ENCODE measurements at places on chromosomes 2 and 18.

DNA sequence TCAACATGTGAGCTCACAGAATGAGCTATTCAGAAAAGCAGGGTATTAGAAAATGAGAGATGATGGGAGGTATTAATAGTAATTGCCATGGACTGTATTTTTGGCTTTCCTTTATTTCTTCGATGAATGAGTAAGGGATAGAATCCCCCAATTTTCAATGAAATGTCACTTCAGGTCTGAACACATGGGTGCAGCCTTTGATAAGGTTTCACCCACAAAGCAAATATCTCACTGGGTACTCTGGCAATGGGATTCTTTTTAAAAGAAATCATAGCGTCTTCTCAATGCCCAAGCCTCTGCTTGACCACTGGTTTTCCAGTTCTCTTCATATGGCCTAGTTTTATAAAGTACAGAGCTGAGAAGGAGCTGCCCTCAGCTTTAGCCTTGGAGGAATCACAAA lies 610.5 kb upstream of the FANCL start:
- DNase-seq: no peak

GRCh38 chr2:43842866-43843226 lies 4.1 kb downstream of the ABCG8 start:
- no peak for DNase-seq

DNA sequence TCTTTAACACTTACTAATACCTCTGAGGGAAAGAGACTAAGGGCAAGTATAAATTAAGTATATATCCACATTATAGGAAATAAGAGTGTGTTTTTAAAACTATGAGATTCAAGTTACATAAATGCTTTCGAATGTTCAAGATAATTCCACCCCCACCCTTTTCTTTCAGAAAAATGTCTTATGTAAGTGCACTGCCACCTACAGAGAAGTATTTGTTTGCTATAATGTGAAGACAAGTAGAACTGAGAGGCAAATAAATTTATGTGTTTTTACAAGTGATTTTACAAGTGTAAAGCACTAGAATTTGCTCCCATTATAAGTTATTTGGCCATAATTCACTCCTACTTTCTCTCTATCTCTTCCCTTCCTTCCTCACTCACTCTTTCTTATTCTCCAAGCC lies 99.9 kb upstream of the CRACDL start:
- no peak for DNase-seq

DNA sequence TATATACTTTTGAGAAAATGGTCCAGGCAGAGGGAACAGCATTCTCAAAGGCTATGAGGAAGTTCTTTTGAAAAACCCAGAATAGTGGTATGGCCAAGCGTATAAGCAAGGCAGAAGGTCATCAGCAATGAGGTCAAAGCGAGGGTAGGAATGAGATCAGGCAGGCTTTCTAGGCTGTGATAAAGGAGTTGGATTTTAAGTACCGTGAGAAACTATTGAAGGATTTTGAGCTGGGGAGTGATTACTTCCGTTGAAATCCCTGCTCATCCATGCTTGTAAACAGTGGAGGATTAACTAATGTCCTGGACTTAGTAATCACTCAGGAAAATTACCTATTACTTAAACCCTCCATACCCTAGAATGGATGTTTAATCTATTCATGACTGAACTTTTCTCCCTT lies 50.2 kb downstream of the EMILIN2 start:
- DNase-seq: peak; percentile 49

- DNase-seq: no peak
Observed at GRCh38 chr2:9144046-9144445, 62.6 kb upstream of the ASAP2 start.

GRCh38 chr2:196607073-196607472 lies 32.4 kb upstream of the CCDC150 start:
- peak; percentile 91 for DNase-seq

DNA sequence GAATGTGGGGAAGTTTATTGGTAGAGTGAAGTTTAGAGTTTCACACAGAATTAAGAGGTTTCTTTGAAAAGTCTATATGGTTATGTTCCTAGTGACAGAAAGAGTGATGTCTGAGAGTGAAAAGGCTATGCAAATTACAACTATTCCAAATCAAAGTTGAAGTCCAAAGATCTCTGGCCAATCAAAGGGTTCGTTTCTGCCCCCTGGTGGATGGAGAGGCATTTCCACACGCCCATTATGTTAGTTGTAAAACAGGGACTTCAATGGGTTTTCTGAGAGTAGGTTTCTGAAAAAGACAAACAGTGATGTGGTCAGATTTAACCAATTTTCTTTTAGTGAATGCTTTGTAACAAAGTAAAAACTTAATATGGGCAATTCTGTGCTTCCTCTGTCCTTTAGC lies 441.5 kb upstream of the POU3F3 start:
- DNase-seq: no peak

GRCh38 chr2:11016735-11017388 lies 105.1 kb downstream of the KCNF1 start:
- no peak for DNase-seq

- peak; percentile 99 for DNase-seq
Observed at GRCh38 chr2:112275311-112275886, at the start of gene ZC3H6. Gene ZC3H6, plus strand, starts transcription at chr2:112275597. Its CDS starts 398 bp downstream, at chr2:112275995.

- DNase-seq: peak; percentile 83
Observed at GRCh38 chr2:119426801-119427395, 4.8 kb upstream of the TMEM37 start.

DNA sequence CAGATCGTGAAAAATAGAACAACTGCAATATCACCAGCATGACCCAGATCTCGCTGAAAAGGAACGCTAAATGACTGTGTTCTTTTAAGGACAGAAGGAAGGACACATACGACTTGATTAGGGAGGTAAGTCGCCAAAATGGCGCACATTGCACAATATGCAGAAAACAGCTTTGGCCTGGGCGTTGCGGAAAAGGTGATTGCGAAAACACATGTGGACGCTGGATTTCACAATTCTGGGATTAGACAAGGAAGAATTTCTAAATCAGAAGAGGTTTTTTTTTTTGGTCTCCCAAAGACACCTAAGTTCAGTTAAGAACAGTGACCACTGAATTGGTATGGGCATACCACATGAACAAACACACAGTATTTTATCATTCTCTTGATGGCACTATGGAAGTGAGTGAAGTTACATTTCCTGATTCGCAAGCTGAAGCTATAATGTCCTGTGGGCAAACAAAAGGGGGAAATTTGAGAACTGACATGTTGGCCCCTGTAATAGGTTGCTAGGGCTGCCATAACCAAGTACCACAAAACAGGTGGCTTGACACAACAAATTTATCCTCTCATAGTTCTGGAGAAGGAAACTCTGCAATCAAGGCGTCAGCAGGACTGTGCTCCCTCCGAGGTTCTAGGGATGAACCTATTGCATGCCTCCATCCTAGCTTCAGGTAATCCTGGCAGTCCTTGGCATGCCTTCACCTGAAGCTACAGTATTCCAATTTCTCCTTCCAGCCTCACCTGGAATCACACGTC lies 25.8 kb upstream of the ERICH2 start:
- DNase-seq: peak; percentile 90

DNA sequence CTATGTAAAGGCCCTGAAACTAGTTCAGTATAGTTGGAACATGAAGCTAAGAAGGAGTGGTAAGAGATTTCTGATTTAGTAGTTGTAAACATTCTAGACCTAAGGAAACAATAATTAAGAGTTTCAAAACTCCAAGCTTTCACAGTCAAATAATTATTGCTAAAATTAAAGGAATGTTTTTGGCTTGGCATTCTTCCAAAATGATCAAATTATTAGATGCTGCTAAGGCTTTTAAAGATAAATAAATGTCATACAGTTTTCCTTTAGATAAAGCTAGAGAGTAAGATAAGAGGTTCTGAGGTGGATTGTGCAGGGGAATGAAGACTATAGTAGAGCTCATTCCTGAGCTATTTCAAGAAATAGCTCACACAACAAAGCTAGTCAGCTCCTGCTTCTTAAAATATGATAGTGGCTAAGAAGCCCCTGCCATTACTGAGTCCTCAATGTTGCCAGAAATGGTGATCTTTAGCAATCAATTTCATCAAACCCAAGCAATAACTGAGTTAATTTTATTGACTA lies 45.3 kb downstream of the ZC3H15 start:
- DNase-seq: peak; percentile 24

DNA sequence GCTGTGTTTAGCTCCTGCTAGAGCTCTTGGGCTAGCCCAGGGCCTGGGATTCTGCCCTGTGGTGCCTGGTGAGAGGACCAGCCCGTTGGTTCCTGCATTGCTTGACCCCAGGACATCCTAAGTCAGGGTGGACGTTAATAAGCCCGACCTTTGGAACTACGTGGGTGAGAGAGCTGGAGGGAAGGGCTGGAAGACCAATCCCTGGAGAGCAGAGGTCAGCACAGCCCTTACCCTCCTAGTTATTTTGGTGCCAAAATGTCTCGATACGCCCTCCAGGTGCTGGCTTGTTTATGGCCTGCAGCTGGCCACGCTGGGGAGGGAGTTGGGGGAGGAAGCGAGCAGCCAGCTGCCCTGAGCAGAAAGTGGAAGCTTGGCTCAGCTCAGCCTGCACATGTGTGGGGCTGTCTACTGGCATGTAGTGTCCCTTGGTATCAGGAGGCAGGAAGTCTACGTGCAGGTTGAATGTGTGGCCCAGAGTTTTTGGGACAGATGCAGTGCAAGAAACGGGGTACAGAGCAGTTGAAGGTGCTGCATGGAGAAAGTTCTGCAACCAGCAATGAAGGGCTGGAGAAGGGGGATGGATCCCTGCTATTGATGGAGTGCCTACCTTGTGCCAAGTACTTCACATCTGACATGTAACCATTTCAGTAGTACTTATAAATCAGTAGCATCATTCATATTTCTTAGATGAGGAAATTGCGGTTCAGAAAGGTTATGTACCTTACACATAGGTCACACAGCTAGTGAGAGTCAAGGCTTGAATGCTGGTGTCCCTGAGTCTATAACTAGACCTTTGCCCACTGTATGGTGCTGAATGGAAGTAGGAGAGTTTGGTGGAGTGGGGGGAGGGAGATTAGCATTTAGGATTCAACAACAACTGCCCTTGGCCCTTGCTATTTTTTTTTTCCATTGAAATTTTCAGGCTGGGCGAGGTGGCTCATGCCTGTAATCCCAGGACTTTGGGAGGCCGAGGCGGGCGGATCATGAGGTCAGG lies 5.0 kb upstream of the DGKD start:
- peak; percentile 61 for DNase-seq

- no peak for DNase-seq
Observed at GRCh38 chr2:217978536-217979150, 24.2 kb downstream of the TNS1 start.

GRCh38 chr2:10306901-10307463 lies 4.3 kb downstream of the HPCAL1 start:
- DNase-seq: no peak
